A549 treated with CpdA at 1 μM for 4 hours (cell line): ENCODE measurements at places on chromosomes 5 and 9. TPM values are rescaled to one million over a fixed set of nuclear protein-coding genes. Genes with fewer than 3 reads are reported as not detected.

The CARD9 gene
- 0.69 to 2.4 TPM (median 1.2 TPM) in 5 replicates for total RNA-seq

The PCDHB16 gene
- 0.05 to 0.10 TPM (median 0.08 TPM) in 4 of 5 replicates, not detected in the other for total RNA-seq

The LRRC19 gene
- not detected in 5 replicates for total RNA-seq

The HAVCR2 gene
- 0.29 to 0.57 TPM (median 0.52 TPM) in 5 replicates for total RNA-seq

The EPB41L4B gene
- total RNA-seq, result 7.8 to 9.8 TPM (median 9.4 TPM) in 5 replicates

The MPDZ gene
- 12.1 to 18.4 TPM (median 14.2 TPM) in 5 replicates for total RNA-seq

The SLC36A3 gene
- total RNA-seq, result not detected in 5 replicates

The TXNDC8 gene
- total RNA-seq, result not detected in 5 replicates

The BAAT gene
- 0.47 to 0.79 TPM (median 0.58 TPM) in 5 replicates for total RNA-seq

The GARIN3 gene
- total RNA-seq, result not detected in 5 replicates

The AKNA gene
- 3.3 to 4.5 TPM (median 3.9 TPM) in 5 replicates for total RNA-seq

The IL3 gene
- total RNA-seq, result not detected in 5 replicates

The GABRB2 gene
- total RNA-seq, result not detected in 5 replicates

The FOXD4L3 gene
- 0.06 to 0.24 TPM (median 0.14 TPM) in 3 of 5 replicates, not detected in the others for total RNA-seq

The GDA gene
- total RNA-seq, result 1.1 to 1.7 TPM (median 1.2 TPM) in 5 replicates

The TEX48 gene
- total RNA-seq, result not detected in 5 replicates

The TMEM215 gene
- total RNA-seq, result not detected in 5 replicates
